ENCODE measurements at places on chromosomes 11 and 22.

DNA sequence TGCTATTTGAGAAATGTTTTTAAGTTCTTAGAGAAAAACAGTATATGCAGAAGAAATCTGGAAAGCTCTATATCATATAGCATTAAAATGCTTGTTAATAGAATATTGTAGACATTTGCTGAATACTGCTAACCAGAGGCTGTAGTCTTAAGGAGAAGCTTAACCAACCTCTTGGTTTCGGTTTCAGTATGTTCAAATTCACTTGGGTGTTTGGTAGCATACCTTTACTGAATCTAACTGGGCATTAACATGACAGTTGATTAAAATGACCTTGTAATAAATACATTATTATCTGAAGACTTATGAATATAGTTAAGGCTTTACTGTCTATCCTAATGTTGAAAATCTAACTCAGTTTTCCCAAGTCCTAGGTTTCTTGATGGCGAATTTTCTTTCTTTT, 5.4 kb downstream of the PCF11 start:
- DNase-seq = no peak

DNA sequence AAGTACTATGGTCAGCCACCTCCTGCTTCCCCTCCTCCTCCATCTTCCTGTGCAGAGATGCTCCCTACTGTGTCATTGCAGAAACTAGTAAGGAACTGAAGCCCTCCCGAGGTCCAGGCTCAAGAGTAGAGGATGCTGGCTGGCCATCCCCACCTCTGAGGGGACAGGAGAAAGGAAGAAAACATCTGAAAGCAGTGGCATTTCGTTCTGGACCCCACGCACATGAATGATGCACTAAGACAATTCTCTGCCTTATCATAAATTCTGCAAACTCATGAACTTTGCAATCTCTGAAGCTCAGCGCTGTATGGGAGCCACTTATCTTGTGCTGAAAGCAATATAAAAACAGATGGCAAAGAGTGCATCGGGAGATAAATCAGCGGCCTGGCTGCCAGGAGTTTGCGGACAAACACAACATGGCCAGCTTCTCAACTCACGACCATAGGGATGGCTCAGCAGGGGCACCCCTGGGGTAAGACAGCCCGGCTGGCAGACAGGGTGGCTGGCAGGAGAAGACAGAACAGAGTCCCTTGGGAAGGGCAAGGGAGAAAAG, 306.4 kb downstream of the NXPE2 start:
- DNase-seq = no peak

GRCh38 chr11:3949125-3949524, 93.7 kb downstream of the STIM1 start:
- DNase-seq = no peak

DNA sequence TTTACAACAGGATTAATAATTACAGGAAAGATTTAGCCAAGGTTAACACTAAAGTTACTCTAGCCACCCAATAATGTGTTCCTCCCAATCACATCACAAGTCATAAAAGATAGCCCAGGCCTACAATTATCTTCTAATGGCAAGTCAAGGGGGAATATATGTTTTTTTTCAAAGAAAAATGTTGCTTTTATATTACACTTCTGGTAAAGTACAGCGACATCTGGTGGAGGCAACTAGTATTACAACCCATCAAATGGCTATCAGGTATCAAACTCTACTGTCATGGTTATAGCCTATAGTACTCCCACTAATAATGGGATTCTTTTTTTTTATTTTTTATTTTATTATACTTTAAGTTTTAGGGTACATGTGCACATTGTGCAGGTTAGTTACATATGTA, 71.8 kb downstream of the XRRA1 start:
- no peak for DNase-seq

DNA sequence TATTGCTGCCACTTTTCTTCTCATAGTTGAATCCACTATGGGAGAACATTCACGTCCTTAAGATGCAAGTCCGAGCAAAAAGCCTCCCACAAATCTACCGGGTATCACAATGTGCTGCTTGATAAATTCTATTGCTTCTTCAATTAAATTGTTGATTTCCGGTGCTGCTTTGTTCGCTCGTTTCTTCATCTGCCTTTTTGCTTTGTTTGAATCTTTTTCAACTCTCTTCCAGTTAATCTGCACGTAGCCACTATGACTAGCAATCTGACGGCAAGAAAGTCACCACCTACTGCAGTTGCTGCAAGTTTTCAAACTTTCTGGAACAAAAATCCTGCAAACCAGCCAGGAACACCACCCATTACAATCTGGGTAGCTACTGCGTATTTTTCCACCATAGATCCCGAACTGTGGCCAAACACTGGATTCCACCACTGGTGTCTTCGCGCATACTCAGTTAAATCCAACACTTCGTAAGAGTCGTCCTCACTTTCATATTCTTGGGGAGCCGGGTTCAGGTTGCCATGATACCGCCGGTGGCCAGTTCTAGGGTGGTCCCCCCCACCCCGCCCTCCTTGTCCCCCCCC, 59.1 kb downstream of the CLMP start:
- no peak for DNase-seq

Data from esophagus squamous epithelium (tissue), 5 donors.